Tracheal epithelial cell (primary cell): ENCODE measurements at places on chromosomes 13 and 19. TPM values are rescaled to one million over a fixed set of nuclear protein-coding genes. Genes with fewer than 3 reads are reported as not detected.

The RFC3 gene
- 5.1 and 5.3 TPM in 2 replicates for total RNA-seq

The BCAM gene
- 24.3 and 36.0 TPM in 2 replicates for total RNA-seq

The SLC44A2 gene
- total RNA-seq: 35.6 and 74.2 TPM in 2 replicates

The C19orf73 gene
- 0.48 and 2.8 TPM in 2 replicates for total RNA-seq

The CEACAM3 gene
- not detected in 2 replicates for total RNA-seq

The FCER2 gene
- not detected in 2 replicates for total RNA-seq

The GPR183 gene
- total RNA-seq: 0.24 TPM in 1 of 2 replicates, not detected in the other

The LRRC4B gene
- not detected in 2 replicates for total RNA-seq

The ELL gene
- 9.8 and 10.1 TPM in 2 replicates for total RNA-seq

The MYO16 gene
- 0.24 TPM in 1 of 2 replicates, not detected in the other for total RNA-seq

The NXNL1 gene
- not detected in 2 replicates for total RNA-seq

The BRME1 gene
- under 0.01 TPM in 1 of 2 replicates, not detected in the other for total RNA-seq

The LENG8 gene
- 11.5 and 16.4 TPM in 2 replicates for total RNA-seq

The C19orf33 gene
- total RNA-seq: 263 and 298 TPM in 2 replicates

The TEAD2 gene
- 13.6 and 35.2 TPM in 2 replicates for total RNA-seq

The KXD1 gene
- total RNA-seq: 66.5 and 73.5 TPM in 2 replicates

The SLC10A2 gene
- total RNA-seq: not detected in 2 replicates

The PAF1 gene
- 11.1 and 23.6 TPM in 2 replicates for total RNA-seq

The BEST2 gene
- total RNA-seq: not detected in 2 replicates

The CAMSAP3 gene
- total RNA-seq: 3.8 and 12.3 TPM in 2 replicates

The NUFIP1 gene
- 2.2 and 3.4 TPM in 2 replicates for total RNA-seq

The TMEM59L gene
- total RNA-seq: 0.85 TPM in 1 of 2 replicates, not detected in the other

The ZSCAN5C gene
- not detected in 2 replicates for total RNA-seq
